AG20443 (cell line): ENCODE measurements at places on chromosomes 16 and 17.

- no peak for DNase-seq
Measured at GRCh38 chr16:1911467-1912214, 6.6 kb downstream of the HS3ST6 start.

DNA sequence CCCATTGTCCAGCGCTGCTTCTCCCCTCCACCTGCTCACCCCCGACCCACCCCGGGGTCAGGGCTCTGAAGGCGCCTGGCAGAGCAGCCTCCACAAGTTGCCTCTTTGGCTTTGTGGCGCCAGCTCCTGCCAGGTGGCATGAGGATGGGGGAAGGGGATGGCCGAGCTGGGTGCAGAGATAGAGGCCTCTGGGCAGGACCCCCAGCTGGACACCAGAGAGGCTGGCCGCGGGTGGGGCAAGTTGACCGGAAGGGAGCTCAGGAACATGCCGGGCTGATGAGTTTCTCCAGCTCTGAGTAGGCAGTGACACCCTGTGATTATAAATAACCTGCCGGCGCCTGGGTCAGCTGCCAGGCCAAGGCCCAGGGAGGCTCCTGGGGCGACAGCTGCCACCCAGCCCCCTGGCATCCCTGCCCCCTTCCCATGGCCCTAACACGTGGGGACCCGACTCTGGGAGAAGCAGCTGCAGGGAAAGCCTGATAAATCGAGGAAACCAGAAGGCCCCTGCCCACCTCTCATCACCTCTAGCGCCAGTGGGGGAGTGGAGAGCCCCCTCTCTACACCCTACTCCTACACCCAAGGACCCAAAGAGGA is 729 bp downstream of the P2RX5 start:
- DNase-seq: no peak

- peak; percentile 97 for DNase-seq
Measured at GRCh38 chr16:67311607-67312488, 14.7 kb downstream of the KCTD19 start.

DNA sequence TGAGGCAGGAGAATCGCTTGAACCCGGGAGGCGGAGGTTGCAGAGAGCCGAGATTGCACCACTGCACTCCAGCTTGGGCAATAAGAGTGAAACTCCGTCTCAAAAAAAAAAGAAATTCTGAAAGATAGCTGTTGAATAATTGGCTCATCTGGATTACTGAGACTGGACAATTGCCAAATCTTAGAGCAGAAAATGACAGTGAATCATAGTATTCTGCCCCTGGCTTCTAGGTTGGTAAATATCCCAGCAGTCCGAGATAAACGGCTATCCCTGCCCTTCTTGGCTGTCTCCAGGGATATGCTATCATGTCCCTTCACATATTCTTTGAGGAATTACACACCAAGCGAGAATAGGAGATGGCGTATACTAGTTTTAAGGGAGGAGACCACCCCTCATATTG is 35.5 kb upstream of the METTL16 start:
- DNase-seq: peak; percentile 50

DNA sequence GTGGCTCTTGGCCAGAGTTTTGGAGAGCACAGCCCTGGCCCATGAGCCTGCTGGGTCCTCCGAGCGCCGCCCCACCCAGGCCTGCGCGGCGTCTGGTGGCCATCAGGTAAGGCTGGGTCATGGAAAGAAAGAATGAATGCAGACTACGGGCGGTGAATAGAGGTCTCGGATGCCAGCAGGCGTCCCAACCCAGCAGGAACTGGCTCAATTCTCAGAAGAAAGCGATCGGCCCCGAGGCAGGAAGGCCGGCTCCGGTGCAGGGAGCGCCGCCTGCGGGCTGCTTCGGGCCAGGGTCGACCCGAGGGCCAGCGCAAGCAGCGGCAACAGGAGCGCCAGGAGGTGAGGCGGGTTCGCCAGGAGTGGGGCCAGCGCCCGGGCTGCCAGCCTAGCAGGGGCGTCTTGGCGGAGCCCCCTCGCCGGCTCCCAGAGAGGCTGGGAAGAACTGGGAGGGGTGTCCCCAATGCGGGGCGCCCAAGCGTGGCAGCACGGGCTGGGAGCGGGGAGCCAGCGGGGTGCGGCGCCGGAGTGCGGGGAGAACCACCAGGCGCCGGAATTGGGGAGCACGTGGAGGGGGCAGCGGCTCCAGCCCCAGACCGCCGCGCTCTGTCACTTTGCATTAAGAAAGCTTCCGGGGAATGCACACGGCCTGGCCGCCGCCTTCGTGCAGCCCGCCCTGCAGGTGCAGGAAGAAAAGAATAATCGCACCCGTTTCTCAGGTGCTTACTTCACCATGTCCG is 7.1 kb upstream of the TMC5 start:
- DNase-seq: peak; percentile 30

GRCh38 chr16:13779676-13780075 is 140.3 kb upstream of the ERCC4 start:
- no peak for DNase-seq

- no peak for DNase-seq
Measured at GRCh38 chr17:82593590-82594087, 54.6 kb downstream of the WDR45B start.

- DNase-seq: no peak
Measured at GRCh38 chr16:11507991-11508390, 78.7 kb downstream of the LITAF start.

DNA sequence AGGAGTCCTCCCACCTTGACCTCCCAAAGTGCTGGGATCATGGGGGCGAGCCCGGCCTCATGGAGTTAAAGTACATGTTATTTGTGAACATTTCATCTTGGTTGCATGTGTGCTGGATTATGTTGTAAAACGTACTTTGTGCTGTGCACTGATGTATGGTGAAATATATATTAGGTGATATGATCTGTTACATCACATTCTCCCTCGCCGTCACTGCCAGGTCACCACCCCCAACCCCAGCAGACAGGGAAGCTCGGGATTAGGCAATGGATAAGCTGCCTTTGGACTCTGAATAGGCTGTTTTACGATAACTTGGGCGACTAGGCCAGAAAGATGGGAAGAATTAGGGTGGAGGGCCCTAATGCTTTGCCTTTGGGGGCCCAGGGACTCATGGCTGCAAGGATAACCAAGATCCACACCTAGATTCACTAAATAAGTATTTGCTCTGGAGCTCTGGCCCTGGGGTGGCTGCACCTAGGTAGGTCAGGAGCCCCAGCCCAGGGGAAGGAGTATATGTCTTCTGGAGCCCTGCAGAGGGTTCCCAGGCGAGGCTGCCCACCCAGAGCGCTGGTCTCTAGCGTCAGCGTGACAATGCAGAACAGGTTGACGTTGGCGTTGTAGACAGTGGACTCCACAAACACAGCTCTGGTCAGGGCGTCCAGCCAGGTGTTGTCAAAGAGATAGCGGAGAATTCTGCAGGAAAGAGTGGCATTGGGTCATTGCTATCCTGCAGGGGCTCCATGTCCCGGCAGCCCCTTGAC is 27.1 kb upstream of the GCSH start:
- no peak for DNase-seq

DNA sequence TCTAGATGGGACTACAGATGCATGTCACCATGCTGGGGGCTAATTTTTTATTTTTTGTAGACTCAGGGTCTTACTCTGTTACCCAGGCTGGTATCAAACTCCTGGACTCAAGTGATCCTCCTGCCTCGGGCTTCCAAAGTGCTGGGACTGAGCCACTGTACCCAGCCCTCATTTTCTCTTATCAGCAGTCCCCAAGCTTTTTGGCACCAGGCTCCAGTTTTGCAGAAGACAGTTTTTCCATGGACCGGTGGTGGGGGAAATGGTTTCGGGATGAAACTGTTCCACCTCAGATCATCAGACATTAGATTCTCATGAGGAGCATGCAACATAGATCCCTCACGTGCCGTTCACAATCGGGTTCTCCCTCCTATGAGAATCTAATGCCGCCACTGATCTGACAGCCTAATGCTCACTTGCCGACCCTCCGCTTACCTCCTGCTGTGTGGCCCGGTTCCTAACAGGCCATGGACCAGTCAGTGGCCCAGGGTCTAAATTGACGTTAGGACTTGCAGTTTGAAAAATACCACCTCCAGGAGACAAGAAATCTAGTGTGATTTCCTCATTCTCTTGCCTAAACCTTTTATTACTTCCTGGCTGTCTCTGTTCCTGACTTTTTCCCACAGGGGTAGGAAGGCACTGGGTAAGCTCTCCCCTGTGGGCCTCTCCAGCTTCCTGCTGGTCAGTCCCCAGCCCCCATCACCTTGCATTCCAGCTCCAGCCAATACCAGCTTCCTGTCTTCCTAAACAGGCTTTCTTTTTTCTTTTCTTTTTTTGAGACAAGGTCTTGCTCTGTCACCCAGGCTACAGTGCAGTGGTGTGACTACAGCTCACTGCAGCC is 9.3 kb upstream of the CNP start:
- no peak for DNase-seq

DNA sequence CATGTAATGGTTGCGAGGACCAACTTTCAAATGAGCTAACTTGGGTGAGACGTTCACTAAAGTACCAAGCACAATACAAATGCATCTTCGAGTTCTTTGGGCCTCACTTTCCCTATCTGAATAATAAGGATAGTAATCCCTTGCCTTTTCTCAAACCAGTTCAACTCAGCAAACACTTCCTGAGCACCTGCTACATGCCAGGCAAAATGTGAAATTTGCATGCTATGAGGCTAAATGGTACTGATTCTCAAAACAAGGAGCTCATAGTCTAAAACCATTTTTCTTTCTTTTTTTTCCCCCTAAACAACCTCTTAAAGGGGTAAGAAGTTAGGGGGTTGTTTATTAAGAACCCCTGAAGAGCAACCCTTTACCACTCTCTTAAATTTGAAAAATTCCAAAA is 101.4 kb upstream of the HLF start:
- no peak for DNase-seq

- DNase-seq: no peak
Measured at GRCh38 chr16:67750466-67750865, 31.4 kb upstream of the GFOD2 start.

GRCh38 chr17:39709319-39709997 is 9.6 kb downstream of the ERBB2 start:
- no peak for DNase-seq

- DNase-seq: no peak
Measured at GRCh38 chr17:51650772-51651171, 390.4 kb downstream of the UTP18 start.

GRCh38 chr16:62201911-62202310 is 165.7 kb upstream of the CDH8 start:
- no peak for DNase-seq

GRCh38 chr17:51147650-51148049 is 5.7 kb upstream of the NME1 start:
- no peak for DNase-seq

DNA sequence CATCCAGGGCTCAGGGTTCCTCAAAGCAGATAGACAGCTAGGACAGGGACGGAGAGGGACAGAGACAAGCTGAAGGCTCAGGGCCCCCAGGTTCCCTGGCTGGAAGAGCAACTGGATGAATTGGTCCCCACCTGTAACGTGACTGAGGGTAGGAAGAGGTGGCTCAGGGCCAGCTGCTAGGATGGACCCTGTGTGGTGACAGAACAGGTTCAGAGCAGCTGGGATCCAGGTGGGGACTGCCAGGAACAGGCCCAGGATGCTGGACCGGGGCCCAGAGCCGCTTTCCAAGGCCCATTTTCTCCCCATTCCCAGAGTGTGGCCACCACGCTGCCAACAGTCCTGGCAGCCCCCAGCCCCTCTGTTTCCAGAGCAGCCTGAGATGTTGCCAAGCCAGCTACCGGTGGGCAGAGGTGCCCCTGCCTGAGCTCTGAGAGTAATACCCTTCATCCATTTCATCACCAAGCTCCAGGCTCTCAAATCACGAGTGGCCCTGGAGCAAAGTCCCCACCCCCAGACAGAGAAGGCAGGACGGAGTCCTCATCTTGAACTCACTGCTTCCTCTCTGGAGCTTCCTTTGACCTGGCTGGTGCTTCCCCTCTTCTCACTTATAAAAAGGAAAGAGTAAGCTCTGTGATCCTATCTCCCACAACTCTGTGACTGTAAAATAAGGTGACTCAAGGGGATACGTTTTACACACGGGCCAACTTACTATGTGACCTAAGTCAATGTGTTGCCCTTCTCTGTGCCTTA is 79.6 kb downstream of the TMEM132E start:
- no peak for DNase-seq

DNA sequence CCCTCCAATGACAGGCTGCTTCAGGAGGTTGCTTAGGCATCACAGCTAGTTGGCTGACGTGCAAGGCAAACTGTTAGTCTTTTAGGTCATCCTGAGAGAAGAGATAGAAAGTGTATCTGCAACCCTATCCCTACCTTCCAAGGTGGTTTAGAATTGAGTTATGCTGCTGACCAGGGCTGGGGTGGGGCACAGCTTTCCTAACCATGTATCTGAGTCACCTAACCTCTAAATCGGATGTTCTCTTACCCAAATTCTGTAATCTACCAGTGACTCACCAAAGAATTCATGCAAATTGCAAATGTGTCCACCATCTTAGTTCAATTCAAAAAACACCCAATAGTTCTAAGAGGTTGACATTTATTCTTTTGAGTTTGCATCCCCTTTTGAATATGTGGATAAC is 107.2 kb upstream of the DYNLRB2 start:
- DNase-seq: no peak

DNA sequence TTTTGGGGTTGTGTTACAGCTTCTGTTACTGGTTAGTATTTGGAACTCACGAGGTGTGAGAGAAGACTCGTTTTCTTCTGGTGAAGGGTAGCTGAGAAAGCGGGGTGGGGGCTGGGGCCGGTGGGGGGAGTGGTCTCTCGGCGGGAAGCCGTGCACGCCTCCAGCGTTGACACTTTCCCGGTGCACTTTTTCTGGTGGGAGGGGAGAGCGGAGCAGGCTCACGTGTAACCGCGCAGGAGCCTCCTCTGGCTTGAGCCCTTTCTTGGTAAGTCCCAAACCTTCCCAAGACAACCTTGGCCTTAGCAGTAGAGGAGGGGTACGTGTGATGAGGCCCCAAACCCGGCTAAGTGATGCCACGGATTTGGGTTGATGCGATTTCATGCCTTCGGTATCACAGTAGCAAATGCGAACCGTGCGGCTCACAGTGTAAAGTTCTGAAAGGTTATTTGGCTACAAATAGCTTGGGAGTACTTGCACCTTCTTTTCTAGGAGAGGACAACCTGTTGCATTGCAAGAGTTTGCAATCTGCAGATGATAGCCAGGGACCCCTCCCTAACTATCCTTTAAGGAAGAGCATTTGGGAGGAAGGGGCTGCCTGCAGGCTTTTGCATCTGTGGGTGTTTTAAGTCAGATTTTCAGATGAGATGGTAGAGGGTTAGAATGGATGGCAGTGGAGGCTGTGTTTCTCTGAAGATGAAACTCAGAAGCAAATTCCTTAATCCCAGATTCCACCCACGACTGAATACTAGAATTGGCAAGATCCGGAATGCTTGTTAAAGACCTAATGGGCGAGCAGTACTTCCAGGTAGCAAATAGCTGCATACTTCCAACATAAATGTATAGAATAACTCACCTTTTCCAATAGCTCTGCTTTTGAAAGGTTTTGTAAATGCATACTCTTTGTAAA is 1.5 kb downstream of the HLF start:
- DNase-seq: no peak
